CD8-positive, alpha-beta memory T cell (primary cell): ENCODE measurements at places on chromosomes 12 and 14.
A peak's percentile ranks its signal among the peaks of the same experiment; 100 is the strongest.

GRCh38 chr12:118534003-118534402, 157.6 kb downstream of the SUDS3 start:
- H3K27me3 ChIP-seq = no peaks in the 10 kb centered on the region
- H3K36me3 ChIP-seq = no peaks in the 10 kb centered on the region
- no peaks in the 10 kb centered on the region for H3K4me1 ChIP-seq
- DNase-seq = no peak

DNA sequence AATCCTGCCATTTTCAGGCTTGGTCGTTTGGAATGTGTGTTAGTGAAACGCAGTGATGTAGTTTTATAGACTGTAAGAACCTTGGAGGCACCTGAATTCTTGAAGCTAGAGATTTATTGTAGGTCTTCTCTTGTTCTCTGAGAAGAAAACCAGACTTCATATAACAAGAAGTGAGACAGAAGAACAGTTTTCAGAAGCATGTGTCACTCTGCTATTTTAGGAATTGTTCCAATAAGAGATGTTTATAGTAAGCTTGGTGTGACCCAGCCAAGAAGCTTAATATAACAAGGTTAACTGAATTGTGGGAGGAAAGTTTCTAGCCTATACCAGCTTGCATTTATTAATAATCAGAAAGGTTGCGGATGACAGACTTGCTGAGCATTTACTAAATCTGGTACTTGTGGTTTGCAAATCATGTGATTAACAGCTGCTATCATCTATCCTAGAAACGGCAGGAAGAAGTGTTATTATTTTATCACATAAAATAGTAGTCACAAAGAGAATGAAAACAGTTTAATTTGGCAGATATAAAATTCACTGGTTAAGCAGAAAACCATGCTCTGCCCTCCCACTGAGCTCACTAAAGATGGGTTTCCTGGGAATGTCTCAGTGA, 49.2 kb upstream of the BCAT1 start:
- no peaks in the 10 kb centered on the region for H3K36me3 ChIP-seq
- no peak overlapping the region for H3K27ac ChIP-seq
- H3K4me3 ChIP-seq = no peak overlapping the region
- peaks cover 12% of the 10 kb centered on the region for H3K4me1 ChIP-seq
- H3K27me3 ChIP-seq = no peaks in the 10 kb centered on the region

DNA sequence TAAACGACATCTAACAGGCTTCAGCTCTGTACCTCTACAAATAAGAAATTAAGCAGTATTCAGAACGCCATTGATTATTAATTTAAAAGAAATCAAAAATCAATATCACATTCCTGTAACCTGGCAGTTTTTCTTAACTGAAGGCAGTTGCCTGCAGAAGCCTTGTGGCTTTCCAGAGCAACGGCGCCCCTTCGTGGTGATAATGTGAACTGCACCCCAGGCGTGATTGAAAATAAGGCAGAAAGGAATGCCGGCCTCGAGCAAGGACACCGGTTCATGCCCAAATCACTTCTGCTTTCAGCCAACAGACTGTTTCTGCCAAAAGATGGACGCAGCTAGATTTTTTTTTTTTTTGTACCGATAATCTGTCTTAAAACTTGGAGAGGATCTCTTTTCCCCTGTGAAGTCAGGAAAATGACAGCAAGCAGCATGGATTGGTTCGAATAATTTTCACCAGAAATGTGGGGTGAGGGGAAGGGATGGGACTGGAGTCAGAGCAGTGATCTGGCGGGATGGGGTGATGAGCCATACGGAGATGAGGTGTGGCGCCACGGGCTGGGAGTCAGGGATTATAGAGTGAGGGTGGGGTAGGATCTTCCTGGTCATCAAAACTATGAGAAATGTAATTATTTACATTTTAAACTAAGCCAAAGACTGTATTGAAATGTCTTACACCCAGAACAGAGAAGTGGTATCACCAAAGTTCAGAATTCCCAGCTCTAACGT, 473.0 kb downstream of the DPF3 start:
- DNase-seq = peak; percentile 56
- no peaks in the 10 kb centered on the region for H3K4me1 ChIP-seq
- no peaks in the 10 kb centered on the region for H3K27me3 ChIP-seq
- no peaks in the 10 kb centered on the region for H3K36me3 ChIP-seq
- H3K4me3 ChIP-seq = no peak overlapping the region
- H3K27ac ChIP-seq = no peak overlapping the region

GRCh38 chr14:69712599-69713088, 54.3 kb upstream of the SRSF5 start:
- H3K27ac ChIP-seq = no peak overlapping the region
- peaks cover 20% of the 10 kb centered on the region for H3K4me1 ChIP-seq
- H3K36me3 ChIP-seq = peaks cover 24% of the 10 kb centered on the region
- no peak overlapping the region for H3K4me3 ChIP-seq
- H3K27me3 ChIP-seq = no peaks in the 10 kb centered on the region

DNA sequence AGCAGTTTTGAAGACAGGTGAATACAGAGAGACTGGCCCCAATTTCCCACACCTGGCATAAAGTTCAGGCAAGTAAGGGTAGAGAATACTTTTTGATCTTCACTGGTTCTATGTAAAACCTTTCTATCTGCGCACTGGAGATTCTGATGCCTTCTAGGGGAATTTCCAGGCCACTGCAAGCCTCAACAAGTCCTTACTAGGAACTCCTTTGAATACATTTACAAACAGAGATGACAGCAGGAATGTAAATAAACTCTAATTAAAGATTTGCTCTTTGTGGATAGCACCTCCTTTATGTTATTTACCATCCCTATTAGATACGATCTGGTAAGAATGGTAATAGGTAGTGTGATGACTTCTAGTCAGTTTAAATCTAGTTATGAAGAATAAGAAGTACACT, 69.2 kb downstream of the NTN4 start:
- no peaks in the 10 kb centered on the region for H3K27me3 ChIP-seq
- no peaks in the 10 kb centered on the region for H3K4me1 ChIP-seq
- H3K4me3 ChIP-seq = no peak overlapping the region
- H3K36me3 ChIP-seq = no peaks in the 10 kb centered on the region
